ENCODE measurements at places on chromosomes 6 and 20.

DNA sequence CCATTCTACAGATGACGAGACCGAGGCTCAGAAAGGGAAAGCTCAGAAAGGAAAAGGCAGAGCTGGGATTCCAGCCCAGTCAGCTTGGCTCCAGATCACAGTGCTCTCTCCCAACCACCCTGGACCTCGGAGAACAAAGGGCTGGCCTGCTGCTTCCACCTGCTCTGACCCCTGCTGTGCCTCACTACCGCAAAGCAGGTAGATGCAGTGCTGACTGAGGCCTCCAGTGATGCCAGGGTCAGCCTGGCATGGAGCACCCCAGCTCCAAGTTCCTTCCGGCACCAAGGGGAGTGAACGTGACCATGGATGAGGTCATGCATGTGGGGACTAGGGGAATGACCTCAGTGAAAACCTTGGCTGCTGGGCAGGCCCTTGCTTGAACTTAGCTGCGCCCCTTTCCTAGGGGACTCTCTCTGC, 20.7 kb upstream of the TLDC2 start:
- no peak for DNase-seq

DNA sequence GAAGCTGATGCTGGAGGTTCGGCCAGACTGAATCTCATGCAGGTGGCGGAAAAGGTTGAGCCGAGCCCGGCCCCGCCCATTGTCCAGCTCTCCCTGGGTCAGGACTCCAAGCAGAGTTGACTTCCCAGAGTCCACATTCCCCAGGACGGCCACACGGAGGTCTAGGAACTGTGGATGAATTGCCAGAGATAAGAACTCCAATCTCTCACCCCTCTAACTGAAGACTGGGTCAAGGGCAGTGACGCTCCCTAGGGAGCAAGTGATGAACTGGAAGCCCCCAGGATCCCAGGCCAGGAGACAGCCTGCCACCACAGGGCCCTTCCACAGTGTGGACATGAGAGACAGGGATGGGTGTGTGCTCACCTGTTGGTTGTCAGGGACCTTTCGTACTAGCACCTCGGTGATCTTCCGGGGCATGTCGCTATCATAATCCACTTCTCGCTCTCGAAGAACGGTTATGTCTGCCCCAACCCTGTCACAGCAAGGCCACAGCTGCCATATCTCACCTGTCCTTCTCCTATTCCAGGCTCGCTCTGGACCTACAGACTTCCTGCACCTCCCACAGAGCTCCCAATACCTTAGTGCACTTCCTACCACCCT, 3.6 kb downstream of the GTPBP2 start:
- no peak for DNase-seq

GRCh38 chr6:142518126-142518525, 216.3 kb downstream of the ADGRG6 start:
- DNase-seq, result no peak

DNA sequence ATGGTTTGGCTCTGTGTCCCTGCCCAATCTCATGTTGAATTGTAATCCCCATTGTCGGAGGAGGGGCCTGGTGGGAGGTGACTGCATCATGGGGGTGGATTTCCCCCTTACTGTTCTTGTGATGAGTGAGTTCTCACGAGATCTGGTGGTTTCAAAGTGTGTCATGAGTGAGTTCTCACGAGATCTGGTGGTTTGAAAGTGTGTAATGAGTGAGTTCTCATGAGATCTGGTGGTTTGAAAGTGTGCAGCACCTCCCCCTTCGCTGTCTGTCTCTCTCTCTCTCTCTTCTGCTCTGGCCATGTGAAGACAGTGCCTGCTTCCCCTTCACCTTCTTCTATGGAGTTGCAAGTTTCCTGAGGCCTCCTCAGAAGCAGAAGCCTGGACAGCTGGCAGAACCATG, 87.6 kb downstream of the MYLK4 start:
- no peak for DNase-seq

- DNase-seq, result no peak
Measured at GRCh38 chr20:57666106-57666833, 43.5 kb downstream of the PMEPA1 start.

GRCh38 chr6:97885325-97885724, 602.3 kb upstream of the MMS22L start:
- DNase-seq, result no peak

GRCh38 chr20:34022151-34022838, 28.6 kb downstream of the RALY start:
- DNase-seq, result no peak

- DNase-seq, result no peak
Measured at GRCh38 chr6:112997421-112998085, 650.4 kb downstream of the RFPL4B start.

DNA sequence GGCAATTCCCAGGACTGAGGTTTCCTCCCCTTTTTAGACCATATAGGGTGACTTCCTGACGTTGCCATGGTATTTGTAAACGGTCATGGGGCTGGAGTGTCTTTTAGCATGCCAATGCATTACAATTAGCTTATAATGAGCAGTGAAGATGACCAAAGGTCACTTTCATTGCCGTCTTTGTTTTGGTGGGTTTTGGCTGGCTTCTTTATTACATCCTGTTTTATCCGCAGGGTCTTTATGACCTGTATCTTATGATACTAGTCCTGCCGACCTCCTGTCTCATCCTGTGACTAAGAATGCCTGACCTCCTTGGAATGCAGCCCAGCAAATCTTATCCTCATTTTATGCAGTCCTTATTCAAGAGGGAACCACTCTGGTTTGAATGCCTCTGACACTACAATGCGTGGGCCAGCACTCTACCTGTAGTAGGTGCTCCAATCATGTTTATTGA, 190.1 kb downstream of the KCNQ5 start:
- DNase-seq, result no peak

GRCh38 chr6:13140980-13141379, 187.4 kb downstream of the TBC1D7 start:
- no peak for DNase-seq

GRCh38 chr6:110033749-110034666, 55.9 kb downstream of the GPR6 start:
- no peak for DNase-seq

GRCh38 chr6:16206595-16207037, 31.8 kb upstream of the GMPR start:
- DNase-seq, result peak; percentile 37

DNA sequence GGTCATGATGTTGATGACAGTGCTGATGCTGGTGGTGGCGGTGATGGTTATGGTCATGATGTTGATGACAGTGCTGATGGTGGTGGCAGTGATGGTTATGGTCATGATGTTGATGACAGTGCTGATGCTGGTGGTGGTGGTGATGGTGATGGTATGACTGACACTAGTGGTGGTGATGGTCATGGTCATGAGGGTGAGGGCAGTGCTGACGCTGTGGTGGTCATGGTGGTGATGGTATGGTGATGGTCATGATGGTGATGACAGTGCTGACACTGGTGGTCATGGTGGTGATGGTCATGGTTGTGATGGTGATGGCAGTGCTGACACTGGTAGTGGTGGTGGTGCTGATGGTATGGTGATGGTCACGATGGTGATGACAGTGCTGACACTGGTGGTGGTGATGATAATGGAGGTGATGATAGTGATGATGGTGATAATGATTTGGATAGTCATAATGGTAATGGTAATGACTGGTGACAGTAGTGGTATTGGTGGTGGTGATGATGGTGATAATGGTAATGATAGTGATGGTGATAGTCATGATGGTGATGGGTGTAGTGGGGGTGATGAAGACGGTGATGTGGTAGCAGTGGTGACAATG, 206.2 kb downstream of the CDH4 start:
- DNase-seq, result no peak

DNA sequence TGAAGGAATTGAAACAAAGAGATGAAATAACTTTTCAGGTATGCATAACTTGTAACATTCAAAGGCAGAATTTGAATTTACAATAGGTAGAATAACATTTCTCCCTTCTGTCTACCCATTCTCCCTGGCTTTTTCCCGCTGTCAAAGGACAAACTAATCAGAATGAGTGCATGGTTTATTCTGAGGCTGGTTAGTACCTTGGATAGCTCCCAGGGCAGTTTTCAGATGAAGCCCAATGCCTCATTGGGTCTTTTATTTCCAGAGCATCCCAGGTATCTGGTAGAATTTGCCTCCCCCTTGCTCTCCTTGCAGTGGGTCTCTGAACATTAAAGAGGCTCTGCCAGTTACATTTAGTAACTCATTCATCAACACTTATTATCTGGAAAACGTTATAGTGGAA, 665.5 kb downstream of the BCKDHB start:
- DNase-seq, result no peak

DNA sequence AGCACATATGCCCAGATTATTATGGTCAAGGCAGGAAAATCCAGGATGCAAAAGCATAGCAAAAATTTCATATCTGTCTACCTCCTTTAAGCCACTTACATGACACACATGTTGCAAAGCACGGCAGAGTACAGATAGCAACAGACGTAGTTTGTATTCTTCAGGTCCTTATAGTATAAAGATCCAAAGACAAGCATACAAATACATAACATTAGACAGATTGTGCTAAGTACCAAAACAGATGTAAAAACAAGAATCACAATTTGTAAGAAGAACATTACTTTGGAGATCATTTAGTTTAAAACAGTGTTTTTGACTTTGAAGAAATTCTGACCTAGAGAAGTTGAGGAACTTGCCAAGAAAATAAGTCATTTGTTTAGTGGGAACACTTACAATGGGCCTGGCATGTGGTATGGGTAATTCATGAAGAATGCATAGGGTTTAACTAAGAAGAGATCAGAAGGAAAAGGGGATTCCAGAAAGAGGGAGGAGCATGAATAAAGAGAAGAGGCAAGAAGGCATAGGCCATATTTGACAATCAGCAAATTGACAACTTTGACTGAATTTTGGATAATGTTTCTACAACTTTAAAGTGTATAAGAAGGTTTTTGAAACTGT, 30.6 kb upstream of the LMBRD1 start:
- no peak for DNase-seq

DNA sequence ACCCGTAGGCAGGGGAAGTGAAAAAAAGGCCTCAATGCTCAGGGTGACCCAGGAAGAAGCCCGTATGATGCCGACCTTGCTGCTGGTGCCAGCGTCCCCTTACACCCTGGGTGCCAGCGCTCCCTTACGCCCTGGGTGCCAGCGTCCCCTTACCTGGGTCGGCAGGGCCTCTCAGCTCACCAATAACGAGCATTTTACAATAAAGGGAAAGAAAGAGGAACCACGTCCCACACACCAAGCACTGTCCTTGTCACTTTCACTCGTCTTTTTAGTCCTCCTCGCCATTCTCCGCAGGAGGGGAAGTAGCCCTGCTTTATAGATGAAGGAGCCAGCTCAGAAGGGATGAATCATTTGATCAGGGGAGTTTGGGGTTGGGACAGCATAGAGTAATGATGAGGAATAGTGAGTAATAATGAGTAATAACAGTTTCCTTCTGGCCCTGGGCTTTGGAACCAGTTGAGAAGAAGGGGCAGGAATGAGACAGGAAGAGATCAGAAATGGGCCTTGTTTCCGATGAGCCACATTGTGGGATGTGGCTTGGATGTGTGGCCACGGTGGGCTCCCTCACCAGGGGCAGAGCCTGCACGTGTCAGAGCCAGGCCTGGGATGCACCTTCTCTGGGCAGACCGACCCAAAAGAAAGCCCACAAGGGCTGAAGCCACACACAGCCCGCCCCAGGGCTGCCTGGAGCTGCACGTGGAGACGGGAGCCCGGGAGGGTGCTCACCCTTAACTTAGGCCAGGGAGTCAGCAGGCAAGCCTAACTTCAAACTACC, 75.7 kb downstream of the SYNJ2 start:
- no peak for DNase-seq

- no peak for DNase-seq
Measured at GRCh38 chr6:148750838-148751792, 4.3 kb downstream of the UST start.

DNA sequence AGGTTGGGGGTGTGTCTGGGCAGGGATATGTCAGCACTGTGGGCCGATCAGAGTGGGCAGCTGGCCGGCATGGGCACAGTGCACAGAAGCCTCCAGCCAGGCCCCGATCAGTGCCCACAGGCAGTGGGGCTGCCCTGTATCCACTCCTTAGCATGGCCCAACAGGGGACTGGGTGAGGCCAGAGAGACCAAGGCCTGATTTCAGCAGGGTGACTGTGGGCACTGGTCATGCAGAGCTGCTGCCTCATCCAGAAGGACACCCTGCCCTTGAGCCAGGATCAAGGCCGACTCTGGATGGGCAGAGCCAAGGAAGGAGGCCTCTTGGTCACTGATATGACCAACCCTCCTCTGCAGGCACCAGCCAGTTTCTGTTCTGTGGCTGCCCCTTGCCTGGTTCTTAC, 159.7 kb downstream of the CDH4 start:
- DNase-seq, result no peak

- DNase-seq, result no peak
Measured at GRCh38 chr20:59258221-59258621, 42.2 kb upstream of the EDN3 start.

DNA sequence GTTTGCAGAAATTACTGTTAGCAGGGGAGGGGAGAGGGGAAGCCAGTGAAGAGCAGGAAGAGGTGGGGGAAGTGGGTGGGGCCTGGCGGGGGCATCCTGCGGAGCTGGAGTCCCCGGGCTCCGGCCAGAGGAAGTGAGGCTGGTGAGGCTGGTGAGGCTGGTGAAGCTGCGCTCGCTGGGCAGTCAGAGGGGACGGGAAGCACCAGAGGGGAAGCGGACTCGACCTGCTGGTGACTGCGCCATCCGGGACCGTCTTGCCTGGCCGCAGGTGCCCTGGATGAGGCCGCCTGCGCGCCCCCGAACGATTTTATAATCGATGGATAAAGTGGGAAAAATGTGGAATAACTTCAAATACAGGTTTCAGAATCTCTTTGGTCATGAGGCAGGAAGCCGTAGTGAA, 635.3 kb upstream of the MARCKS start:
- DNase-seq, result no peak

DNA sequence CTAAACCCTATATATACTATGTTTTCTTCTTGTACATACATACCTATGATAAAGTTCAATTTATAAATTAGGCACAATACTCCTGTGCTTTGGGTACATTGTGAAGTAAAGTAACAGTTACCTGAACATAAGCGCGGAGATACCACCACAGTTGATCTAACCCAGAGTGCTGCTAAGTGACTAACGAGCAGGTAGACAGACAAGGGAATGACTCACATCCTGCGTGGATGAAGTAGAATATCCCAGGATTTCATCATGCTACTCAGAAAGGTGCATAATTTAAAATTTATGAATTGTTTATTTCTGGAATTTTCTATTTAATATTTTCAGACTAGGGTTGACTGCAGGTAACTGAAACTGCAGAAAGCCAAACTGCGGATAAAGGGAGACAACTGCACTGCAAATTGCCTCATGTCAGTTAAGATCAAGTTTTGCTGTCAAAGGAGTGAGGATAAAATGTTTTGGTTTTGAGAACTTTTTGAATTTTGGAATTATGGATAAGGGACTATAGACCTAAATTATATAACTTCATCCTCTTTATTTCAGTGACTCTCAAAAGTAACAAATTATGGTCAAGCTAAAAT, 14.4 kb downstream of the MKKS start:
- DNase-seq, result no peak
